ENCODE measurements at places on chromosomes 4 and X.

GRCh38 chr4:41144812-41145211 lies 69.5 kb downstream of the APBB2 start:
- peak; percentile 48 for DNase-seq

GRCh38 chr4:152579107-152579764 lies 43.3 kb upstream of the FBXW7 start:
- DNase-seq, result no peak

DNA sequence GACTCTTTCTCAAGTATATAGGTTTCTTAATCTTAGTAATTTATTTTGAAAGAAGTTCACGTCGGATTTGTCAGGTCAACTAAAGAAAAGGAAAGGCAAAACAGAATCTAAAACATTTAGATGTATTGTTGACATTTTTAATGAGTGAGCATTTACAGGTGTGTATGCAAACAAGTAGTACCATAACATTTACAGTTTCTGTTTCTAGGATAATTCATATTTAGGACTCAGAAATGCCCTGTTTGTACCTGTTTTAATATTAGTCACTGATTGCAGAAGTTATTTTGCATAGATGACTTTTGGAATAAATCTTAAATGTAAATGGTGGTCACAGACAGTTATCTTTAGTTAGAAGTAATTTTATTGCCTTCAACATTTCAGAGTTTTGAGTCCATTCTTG lies 151.3 kb upstream of the NUDT6 start:
- DNase-seq, result no peak

- DNase-seq, result no peak
These were observed 272.7 kb upstream of the FAT4 start for GRCh38 chr4:125042041-125042440.

GRCh38 chrX:33126469-33126868 lies 84.9 kb downstream of the DMD start:
- DNase-seq, result no peak

GRCh38 chrX:38293741-38294140 lies 33.6 kb downstream of the RPGR start:
- peak; percentile 20 for DNase-seq

DNA sequence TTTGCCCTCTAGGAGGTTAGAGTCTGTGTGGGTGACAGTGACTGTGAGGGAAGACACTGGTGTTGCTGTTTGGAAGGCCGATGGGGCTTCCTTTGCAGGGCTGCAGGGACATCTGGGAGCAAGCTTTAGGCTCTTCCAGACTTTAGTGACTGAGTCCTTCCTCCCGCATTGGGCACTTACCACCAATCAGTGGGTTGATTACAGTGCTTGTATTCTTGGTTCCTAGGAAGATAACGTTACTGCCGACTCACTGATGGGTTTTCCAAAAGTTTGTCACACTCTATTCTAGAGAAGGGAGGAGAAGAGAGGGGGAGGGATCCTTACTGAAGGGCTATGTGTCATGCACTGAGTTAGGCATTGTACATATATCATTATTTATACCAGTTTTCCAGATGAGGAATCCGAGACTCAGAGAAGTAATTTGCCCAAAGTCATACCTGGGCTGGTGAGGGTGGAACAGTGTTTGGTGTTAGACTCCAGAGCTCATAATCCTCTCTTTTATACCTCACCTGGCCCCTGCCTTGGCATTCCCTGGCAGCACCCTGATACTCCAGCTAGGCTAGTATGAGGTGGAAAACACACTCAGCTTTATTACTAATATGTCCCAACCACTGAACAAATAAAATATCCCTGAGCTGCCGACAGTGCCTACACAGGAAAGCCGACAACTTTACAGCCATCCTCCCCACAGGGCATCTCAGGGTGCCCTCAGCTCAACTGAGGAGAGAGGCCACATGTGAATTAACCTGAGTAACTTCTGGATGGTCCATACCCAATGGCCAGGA lies 3.8 kb downstream of the CHST7 start:
- peak; percentile 67 for DNase-seq

GRCh38 chr4:26081795-26082498 lies 167.9 kb downstream of the SMIM20 start:
- peak; percentile 55 for DNase-seq

- DNase-seq, result no peak
These were observed 46.5 kb downstream of the ZFYVE28 start for GRCh38 chr4:2371765-2372487.

DNA sequence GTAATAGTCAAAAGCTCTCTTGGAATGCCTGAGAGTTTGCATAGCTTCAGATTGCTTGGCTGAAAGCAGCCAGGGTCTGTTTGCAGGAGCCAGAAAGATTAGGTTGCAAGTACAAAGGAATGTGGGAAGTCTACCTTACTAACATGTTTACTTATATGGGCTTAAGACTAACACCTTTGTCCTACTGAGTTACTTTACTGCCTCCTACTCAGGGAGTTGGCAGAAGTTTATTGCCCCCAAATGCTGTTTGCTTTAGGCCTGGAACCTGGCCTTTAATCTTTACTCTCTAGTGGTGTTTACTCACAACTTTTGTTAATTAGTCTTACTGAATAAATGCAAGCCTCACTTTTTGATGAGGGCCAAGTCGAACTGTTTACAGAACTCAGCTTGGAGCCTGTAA lies 219.4 kb upstream of the ZC4H2 start:
- DNase-seq, result no peak

- peak; percentile 43 for DNase-seq
These were observed 16.7 kb upstream of the RBM41 start for GRCh38 chrX:107135049-107135964.

DNA sequence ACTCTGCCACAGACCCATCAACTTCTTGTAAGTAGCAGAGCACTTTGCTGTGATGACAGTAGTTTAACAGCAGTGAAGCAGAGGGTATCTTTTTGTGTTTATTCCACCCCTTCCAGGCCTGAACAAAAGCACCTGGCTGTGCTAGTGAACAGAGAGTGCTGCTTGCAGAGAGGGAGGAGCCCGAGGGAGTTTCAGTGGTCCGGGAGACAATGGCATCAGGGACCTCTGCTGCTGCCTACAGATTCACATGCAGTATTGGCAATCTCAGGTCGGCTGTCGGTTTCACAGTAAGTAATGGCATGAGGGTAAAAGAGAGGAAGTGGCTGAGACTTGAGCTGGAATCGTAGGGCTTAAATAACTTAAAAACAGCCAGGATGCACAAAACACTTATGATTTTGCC lies 755.8 kb downstream of the RPA4 start:
- no peak for DNase-seq
